A549 treated with CORT108297 at 1 μM for 4 hours (cell line): ENCODE measurements at places on chromosomes 13 and 19. TPM values are rescaled to one million over a fixed set of nuclear protein-coding genes. Genes with fewer than 3 reads are reported as not detected.

The OSCAR gene
- 0.30 to 0.57 TPM (median 0.36 TPM) in 5 replicates for total RNA-seq

The ZNF493 gene
- total RNA-seq = 0.02 to 0.23 TPM (median 0.16 TPM) in 5 replicates

The ZNF112 gene
- 1.5 to 3.2 TPM (median 2.2 TPM) in 5 replicates for total RNA-seq

The ZNF835 gene
- not detected in 5 replicates for total RNA-seq

The RGS9BP gene
- total RNA-seq = 0.34 to 0.51 TPM (median 0.39 TPM) in 5 replicates

The TEX26 gene
- total RNA-seq = not detected in 5 replicates

The FLT3 gene
- 0.03 TPM in 1 of 5 replicates, not detected in the others for total RNA-seq

The SLC25A41 gene
- 0.09 to 0.17 TPM (median 0.15 TPM) in 4 of 5 replicates, not detected in the other for total RNA-seq

The EFNB2 gene
- 2.9 to 3.2 TPM (median 3.0 TPM) in 5 replicates for total RNA-seq

The PSG11 gene
- total RNA-seq = not detected in 5 replicates

The TINCR gene
- total RNA-seq = 1.8 to 3.6 TPM (median 2.9 TPM) in 5 replicates

The MUC16 gene
- 0.02 to 0.07 TPM (median 0.05 TPM) in 5 replicates for total RNA-seq

The SYT5 gene
- total RNA-seq = 2.8 to 4.9 TPM (median 3.8 TPM) in 5 replicates

The GADD45GIP1 gene
- 30.1 to 58.7 TPM (median 54.9 TPM) in 5 replicates for total RNA-seq

The ZNF264 gene
- 5.5 to 9.3 TPM (median 9.0 TPM) in 5 replicates for total RNA-seq

The SLC46A3 gene
- total RNA-seq = 1.5 to 2.0 TPM (median 1.8 TPM) in 5 replicates

The ZNF569 gene
- 4.6 to 5.8 TPM (median 5.1 TPM) in 5 replicates for total RNA-seq

The CCL25 gene
- not detected in 5 replicates for total RNA-seq

The C5AR2 gene
- 2.3 to 6.0 TPM (median 4.4 TPM) in 5 replicates for total RNA-seq

The TTYH1 gene
- total RNA-seq = 0.07 to 0.27 TPM (median 0.20 TPM) in 3 of 5 replicates, not detected in the others

The CLEC17A gene
- 0.09 TPM in 1 of 5 replicates, not detected in the others for total RNA-seq

The ZNF382 gene
- total RNA-seq = 0.11 to 0.12 TPM in 2 of 5 replicates, not detected in the others

The CBLC gene
- not detected in 5 replicates for total RNA-seq

The CRB3 gene
- total RNA-seq = 3.0 to 6.1 TPM (median 5.2 TPM) in 5 replicates

The ZNF534 gene
- total RNA-seq = not detected in 5 replicates

The DHDH gene
- total RNA-seq = 1.3 to 1.7 TPM (median 1.5 TPM) in 5 replicates

The APOE gene
- 11.9 to 23.5 TPM (median 16.2 TPM) in 5 replicates for total RNA-seq

The CGB2 gene
- total RNA-seq = 0.33 to 0.71 TPM (median 0.35 TPM) in 4 of 5 replicates, not detected in the other

The PDX1 gene
- total RNA-seq = 0.04 to 0.09 TPM (median 0.06 TPM) in 4 of 5 replicates, not detected in the other

The NKPD1 gene
- total RNA-seq = 0.09 to 0.21 TPM (median 0.10 TPM) in 5 replicates

The TARM1 gene
- total RNA-seq = not detected in 5 replicates

The ZNF431 gene
- 2.5 to 3.9 TPM (median 3.1 TPM) in 5 replicates for total RNA-seq

The ZNF8 gene
- total RNA-seq = 0.96 to 1.5 TPM (median 0.97 TPM) in 5 replicates

The APOC4 gene
- not detected in 5 replicates for total RNA-seq

The TMEM238 gene
- 1.6 to 11.1 TPM (median 8.6 TPM) in 5 replicates for total RNA-seq

The NPAS1 gene
- total RNA-seq = 5.3 to 8.6 TPM (median 6.4 TPM) in 5 replicates

The MBD3L1 gene
- total RNA-seq = not detected in 5 replicates

The MEF2B gene
- total RNA-seq = 0.70 to 0.95 TPM (median 0.75 TPM) in 4 of 5 replicates, not detected in the other

The FAM83E gene
- 0.07 to 0.35 TPM (median 0.25 TPM) in 4 of 5 replicates, not detected in the other for total RNA-seq

The DPF1 gene
- total RNA-seq = 3.6 to 4.8 TPM (median 4.3 TPM) in 5 replicates

The CAB39L gene
- 1.7 to 2.1 TPM (median 1.9 TPM) in 5 replicates for total RNA-seq

The SYNE4 gene
- total RNA-seq = 0.10 to 0.50 TPM (median 0.33 TPM) in 5 replicates

The SERPINE3 gene
- not detected in 5 replicates for total RNA-seq

The PRTN3 gene
- 0.27 to 0.56 TPM (median 0.34 TPM) in 5 replicates for total RNA-seq

The EFNA2 gene
- total RNA-seq = 1.2 to 2.6 TPM (median 1.6 TPM) in 5 replicates

The ZNF763 gene
- not detected in 5 replicates for total RNA-seq

The WDR87 gene
- total RNA-seq = not detected in 5 replicates

The LYPD5 gene
- total RNA-seq = 0.16 to 0.31 TPM (median 0.17 TPM) in 5 replicates

The IGFL2 gene
- 0.32 to 1.3 TPM (median 0.74 TPM) in 5 replicates for total RNA-seq

The TNNI3 gene
- 6.1 to 9.2 TPM (median 8.0 TPM) in 5 replicates for total RNA-seq

The AKT1S1 gene
- total RNA-seq = 66.3 to 120 TPM (median 113 TPM) in 5 replicates

The FBXL3 gene
- total RNA-seq = 14.6 to 18.1 TPM (median 15.6 TPM) in 5 replicates

The PRR12 gene
- 23.7 to 33.6 TPM (median 31.9 TPM) in 5 replicates for total RNA-seq

The NLRP9 gene
- not detected in 5 replicates for total RNA-seq

The IQCN gene
- total RNA-seq = 0.48 to 0.68 TPM (median 0.50 TPM) in 5 replicates

The SERP2 gene
- total RNA-seq = not detected in 5 replicates
